G401 (cell line): ENCODE measurements at places on chromosomes 6 and 20. TPM values are rescaled to one million over a fixed set of nuclear protein-coding genes. Genes with fewer than 3 reads are reported as not detected.
A peak's percentile ranks its signal among the peaks of the same experiment; 100 is the strongest.

- DNase-seq = no peak
Observed at GRCh38 chr20:46814366-46815232, 80.0 kb upstream of the EYA2 start.

DNA sequence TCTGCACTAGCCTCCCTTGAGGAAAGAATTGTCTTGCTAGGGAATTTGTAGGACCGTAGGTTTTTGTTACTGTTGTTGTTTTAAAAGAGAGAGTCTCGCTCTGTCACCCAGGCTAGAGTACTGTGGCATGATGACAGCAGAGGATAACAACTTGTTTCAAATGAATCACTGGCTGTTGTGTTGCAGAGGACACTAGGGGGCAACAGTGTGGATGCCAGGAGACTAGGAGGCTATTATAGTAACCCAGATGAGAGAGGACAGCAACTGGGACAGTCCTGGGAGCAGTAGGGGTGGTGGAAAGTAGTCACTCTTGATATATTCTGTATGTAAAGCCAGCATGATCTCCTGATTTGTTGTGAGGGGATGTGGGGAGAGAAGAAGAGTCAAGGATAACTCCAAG, 41.8 kb upstream of the LAMA4 start:
- DNase-seq = peak; percentile 7

GRCh38 chr20:46914789-46915379, 20.2 kb downstream of the EYA2 start:
- no peak for DNase-seq

Gene ZC2HC1B
- total RNA-seq = not detected in 2 replicates

Gene KCNB1
- total RNA-seq = 0.12 and 0.14 TPM in 2 replicates

Gene KHDRBS2
- total RNA-seq = not detected in 2 replicates
